ENCODE measurements at places on chromosomes 3 and 15.

GRCh38 chr15:56989411-56989924, 71.0 kb downstream of the TCF12 start:
- no peak for DNase-seq
- peaks cover 7% of the 10 kb centered on the region for H3K36me3 ChIP-seq
- no peak overlapping the region for H3K4me3 ChIP-seq
- no peak overlapping the region for H3K27ac ChIP-seq
- no peaks in the 10 kb centered on the region for H3K27me3 ChIP-seq

DNA sequence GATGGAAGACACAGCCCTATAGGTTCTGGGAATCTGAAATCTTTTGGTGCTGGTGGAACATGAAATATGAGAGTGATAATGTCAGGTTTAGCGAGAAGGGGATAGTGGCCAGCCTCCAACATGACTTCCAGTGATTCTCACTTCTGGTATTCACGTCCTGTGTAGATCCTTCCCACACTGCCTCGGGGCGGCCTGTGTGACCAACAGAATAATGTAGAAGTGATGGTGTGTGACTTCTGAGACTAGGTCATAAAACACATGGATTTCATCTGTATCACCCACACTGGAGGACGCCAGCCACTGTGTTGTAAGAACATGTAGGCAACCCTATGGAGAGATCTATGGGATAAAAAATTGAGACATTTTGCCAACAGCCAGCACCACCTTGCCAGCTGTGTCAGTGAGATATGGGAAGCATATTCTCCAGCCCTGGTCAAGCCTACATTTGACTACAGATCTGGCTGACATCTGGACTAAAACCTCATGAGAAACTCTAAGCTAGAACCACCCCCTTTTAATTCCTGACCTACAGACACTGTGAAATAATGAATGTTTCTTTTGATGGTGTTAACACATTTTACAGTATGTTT, 25.5 kb upstream of the NUDT16 start:
- H3K4me3 ChIP-seq = no peak overlapping the region
- H3K36me3 ChIP-seq = no peaks in the 10 kb centered on the region
- no peaks in the 10 kb centered on the region for H3K4me1 ChIP-seq
- H3K27ac ChIP-seq = no peak overlapping the region
- no peaks in the 10 kb centered on the region for H3K27me3 ChIP-seq

- H3K4me3 ChIP-seq = no peak overlapping the region
- H3K36me3 ChIP-seq = no peaks in the 10 kb centered on the region
- no peaks in the 10 kb centered on the region for H3K4me1 ChIP-seq
- no peak overlapping the region for H3K27ac ChIP-seq
Measured at GRCh38 chr3:102481050-102481449, 46.2 kb downstream of the ZPLD1 start.

DNA sequence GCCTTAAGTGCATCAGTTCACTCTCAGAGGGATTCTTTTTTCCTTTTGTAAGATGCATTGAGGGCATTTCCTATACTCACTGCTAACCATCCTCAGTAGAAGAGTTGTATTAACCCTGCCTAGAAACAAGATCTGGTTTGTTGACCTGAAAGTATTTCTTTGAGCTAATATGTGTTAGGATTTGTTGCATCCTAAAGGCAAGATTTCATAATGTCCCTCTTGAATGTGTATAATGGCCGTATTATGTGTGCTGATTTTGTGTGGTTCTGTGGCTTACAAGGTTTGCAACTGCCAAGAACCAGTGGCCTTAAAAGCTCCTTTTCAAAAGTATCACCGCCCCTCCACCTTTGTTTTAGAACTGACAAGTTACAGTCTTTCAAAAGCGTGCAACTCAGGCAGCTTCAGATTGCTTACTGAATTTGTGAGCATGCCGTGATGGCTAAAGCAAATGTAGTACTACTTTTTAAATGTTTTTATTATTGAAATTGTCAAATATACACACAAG, 182.0 kb upstream of the BHLHE40 start:
- no peaks in the 10 kb centered on the region for H3K36me3 ChIP-seq
- no peaks in the 10 kb centered on the region for H3K27me3 ChIP-seq
- H3K27ac ChIP-seq = no peak overlapping the region
- H3K4me3 ChIP-seq = no peak overlapping the region

GRCh38 chr3:184085389-184085852, 11.4 kb upstream of the HTR3E start:
- no peaks in the 10 kb centered on the region for H3K36me3 ChIP-seq
- no peak for DNase-seq
- H3K4me1 ChIP-seq = no peaks in the 10 kb centered on the region
- H3K27me3 ChIP-seq = no peaks in the 10 kb centered on the region
- no peak overlapping the region for H3K27ac ChIP-seq
- H3K4me3 ChIP-seq = no peak overlapping the region

GRCh38 chr3:158739078-158739477, 6.8 kb upstream of the RARRES1 start:
- no peak overlapping the region for H3K4me3 ChIP-seq
- H3K4me1 ChIP-seq = no peaks in the 10 kb centered on the region
- no peak for DNase-seq
- H3K27ac ChIP-seq = no peak overlapping the region

GRCh38 chr3:37899101-37899707, 37.5 kb downstream of the CTDSPL start:
- no peak overlapping the region for H3K27ac ChIP-seq
- DNase-seq = no peak
- H3K4me1 ChIP-seq = no peaks in the 10 kb centered on the region

DNA sequence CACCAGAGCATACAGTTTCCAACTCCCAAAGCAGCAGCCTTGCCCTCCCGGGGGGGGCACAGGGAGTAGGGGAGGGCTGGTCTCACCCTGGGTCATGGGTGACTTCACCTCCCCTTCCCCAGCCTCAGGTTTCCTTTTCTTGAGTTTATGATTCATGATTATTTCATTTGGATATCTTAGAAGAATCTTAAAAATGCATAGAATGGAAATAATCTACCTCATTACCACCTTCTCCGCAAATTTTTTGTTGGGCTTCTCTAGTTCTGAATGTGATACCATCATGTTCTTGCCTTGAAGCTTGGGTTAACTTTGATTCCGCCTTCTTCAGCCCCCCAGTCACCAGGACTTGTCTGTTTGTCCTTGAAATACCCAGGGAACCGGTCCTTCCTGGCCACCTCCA, 148.8 kb upstream of the ROPN1 start:
- DNase-seq = peak; percentile 63
- H3K36me3 ChIP-seq = no peaks in the 10 kb centered on the region
- H3K4me1 ChIP-seq = peaks cover 24% of the 10 kb centered on the region

DNA sequence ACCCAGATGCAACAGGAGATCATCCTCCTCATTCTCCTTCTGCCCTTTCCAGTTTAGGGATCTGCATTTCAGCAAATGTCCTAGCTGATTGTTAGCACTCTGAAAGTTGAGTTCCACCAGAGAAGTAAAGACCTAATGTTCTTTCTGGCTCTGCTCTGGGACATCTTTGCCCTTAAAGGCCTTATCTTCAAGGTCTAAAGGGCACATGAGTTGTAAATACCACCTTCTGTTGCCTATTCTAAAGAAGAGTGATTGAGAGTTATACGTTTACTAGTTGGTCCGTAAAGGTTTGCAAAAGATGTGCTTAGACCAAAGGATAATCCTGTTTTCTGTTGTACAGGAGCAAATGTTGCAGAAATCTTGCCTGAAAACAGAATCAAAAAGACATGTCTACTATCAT, 151.6 kb downstream of the ADAMTS9 start:
- no peaks in the 10 kb centered on the region for H3K4me1 ChIP-seq
- no peak overlapping the region for H3K4me3 ChIP-seq
- no peak overlapping the region for H3K27ac ChIP-seq
- no peaks in the 10 kb centered on the region for H3K36me3 ChIP-seq
- DNase-seq = no peak
- peaks cover 10% of the 10 kb centered on the region for H3K27me3 ChIP-seq

GRCh38 chr3:23219117-23219516, 16.0 kb downstream of the UBE2E2 start:
- H3K36me3 ChIP-seq = no peaks in the 10 kb centered on the region
- H3K27me3 ChIP-seq = no peaks in the 10 kb centered on the region
- H3K27ac ChIP-seq = no peak overlapping the region
- peak; percentile 59 for DNase-seq

- H3K4me1 ChIP-seq = no peaks in the 10 kb centered on the region
- no peaks in the 10 kb centered on the region for H3K27me3 ChIP-seq
- no peak overlapping the region for H3K27ac ChIP-seq
- DNase-seq = no peak
- H3K4me3 ChIP-seq = no peak overlapping the region
- H3K36me3 ChIP-seq = peaks cover 10% of the 10 kb centered on the region
Measured at GRCh38 chr3:67516496-67516895, 137.9 kb downstream of the SUCLG2 start.

DNA sequence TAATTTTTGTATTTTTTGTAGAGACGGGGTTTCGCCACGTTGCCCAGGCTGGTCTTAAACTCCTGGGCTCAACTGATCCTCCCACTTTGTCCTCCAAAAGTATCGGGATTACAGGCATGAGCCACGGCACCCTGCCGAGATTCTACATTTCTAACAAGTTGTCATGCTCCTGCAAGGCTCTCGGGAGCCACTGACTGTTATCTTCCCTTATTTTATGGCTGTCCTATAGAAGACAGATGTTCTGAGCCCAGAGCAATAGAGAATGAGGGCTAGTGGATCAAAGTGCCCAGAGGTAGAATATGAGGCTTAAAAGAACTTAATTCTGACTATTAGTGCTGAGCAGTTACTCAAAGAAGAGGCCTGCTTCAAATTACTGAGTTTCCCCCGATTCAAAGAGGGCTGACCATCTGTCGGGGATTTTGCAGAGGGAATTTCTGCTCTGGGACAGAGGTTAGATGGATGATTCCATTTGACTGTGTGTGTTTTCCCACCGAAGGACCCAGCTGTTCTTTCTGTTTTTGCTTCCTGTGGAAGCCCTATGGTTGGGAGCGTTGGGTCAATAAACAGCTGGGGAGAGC, 39.5 kb downstream of the ITPR1 start:
- no peak for DNase-seq
- peaks cover 5% of the 10 kb centered on the region for H3K4me1 ChIP-seq
- H3K4me3 ChIP-seq = no peak overlapping the region
- no peak overlapping the region for H3K27ac ChIP-seq
- H3K27me3 ChIP-seq = peaks cover 3% of the 10 kb centered on the region
- H3K36me3 ChIP-seq = no peaks in the 10 kb centered on the region

DNA sequence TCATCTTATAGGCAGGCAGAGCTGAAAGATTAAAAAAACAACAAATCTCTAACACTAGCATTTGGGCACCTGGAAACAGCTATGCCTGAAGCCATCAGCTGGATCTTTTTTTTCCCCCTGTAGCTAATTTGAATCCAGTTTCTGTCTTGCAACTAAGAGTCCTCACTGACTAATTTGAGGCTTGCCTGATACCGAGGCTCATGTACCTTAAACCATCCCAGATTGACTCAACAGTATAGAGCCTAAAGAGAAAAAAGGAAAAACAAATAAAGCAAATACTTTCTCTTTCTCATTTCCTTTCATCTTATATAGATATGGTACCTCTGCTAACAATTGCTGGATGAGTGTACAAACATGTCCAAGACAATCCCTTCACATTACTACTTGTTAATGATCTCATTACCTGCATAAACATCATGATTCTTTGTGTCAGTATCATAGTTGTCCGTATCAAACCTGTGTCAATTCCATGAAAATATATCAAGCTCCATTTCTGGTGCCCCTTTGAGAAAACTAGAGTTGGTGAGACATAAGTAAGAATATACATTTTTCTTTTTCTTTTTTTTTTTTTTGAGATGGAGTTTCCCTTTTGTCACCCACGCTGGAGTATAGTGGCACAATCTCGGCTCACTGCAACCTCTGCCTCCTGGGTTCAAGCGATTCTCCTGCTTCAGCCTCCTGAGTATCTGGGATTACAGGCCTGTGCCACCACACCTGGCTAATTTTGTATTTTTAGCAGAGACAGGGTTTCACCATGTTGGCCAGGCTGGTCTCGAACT, 43.1 kb downstream of the BHLHE40 start:
- peaks cover 38% of the 10 kb centered on the region for H3K4me1 ChIP-seq
- peak; percentile 41 for DNase-seq
- no peak overlapping the region for H3K4me3 ChIP-seq

- no peaks in the 10 kb centered on the region for H3K27me3 ChIP-seq
- no peak overlapping the region for H3K27ac ChIP-seq
- peak overlapping the region; percentile 95 for H3K4me3 ChIP-seq
- DNase-seq = no peak
- peaks cover 14% of the 10 kb centered on the region for H3K4me1 ChIP-seq
- no peaks in the 10 kb centered on the region for H3K36me3 ChIP-seq
Measured at GRCh38 chr15:67543348-67543718, 830 bp downstream of the MAP2K5 start.

GRCh38 chr3:28745916-28746617, 397.4 kb upstream of the AZI2 start:
- peaks cover 7% of the 10 kb centered on the region for H3K4me1 ChIP-seq
- no peak overlapping the region for H3K27ac ChIP-seq
- no peaks in the 10 kb centered on the region for H3K27me3 ChIP-seq
- peak; percentile 3 for DNase-seq
- H3K36me3 ChIP-seq = no peaks in the 10 kb centered on the region

DNA sequence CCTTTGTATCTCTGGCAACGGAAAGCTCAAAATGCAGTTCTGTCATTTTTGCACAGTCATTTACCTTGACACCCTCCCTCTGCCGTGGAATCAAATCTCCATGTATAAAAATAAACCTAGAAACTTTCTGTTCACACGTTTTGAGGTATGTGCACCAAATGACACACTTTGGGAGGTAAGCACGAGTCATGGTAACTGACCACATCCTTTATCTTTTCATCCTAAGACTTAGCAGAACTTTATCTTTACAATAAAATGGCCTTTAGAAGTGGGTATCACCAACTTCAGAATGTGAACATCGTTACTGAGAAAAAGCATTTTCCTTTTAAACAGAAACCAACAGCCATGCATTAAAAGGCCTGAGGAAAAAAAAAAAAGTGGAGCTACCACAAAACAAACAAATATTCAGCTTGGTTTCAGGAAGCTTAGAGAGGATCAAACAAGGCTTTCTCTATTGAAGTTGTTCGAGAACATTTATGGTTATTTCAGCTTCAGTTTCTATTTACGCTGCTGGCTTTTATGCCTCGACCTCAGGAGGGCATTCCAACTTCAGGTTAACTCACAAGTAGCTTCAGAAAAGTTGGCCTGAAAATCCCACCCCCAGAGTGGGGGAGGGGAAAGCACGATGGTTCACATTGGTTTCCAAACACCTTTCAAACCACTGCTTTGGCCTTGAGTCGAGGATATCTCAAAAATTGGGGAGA, 171.1 kb upstream of the ICE2 start:
- no peaks in the 10 kb centered on the region for H3K36me3 ChIP-seq
- no peaks in the 10 kb centered on the region for H3K27me3 ChIP-seq
- DNase-seq = no peak

All from astrocyte (in vitro differentiated cells and primary cell).